ENCODE measurements at places on chromosomes 16 and 17.

DNA sequence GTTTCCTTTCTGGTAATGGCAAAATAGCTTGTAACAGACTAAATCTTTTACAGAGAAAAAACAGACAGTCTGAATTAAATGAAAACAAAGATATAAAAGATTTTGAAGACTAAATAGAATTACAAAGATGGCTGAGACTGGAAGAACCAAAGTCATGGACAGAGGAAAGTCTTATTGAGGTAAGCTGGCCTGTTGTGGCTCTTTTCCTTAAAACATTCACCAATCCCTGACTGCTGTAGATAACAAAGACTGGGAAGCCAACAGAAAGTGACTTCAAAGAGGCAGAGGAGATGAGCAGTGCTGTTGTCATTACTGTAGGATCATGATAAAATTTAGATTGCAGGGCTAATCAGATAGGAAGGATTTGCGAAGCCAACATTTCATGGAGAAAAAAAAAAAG lies 517.0 kb downstream of the KIF2B start:
- no peak for DNase-seq

GRCh38 chr17:10192461-10192860 lies 5.9 kb downstream of the GAS7 start:
- no peak for DNase-seq

- DNase-seq: no peak
Measured at GRCh38 chr16:89105599-89106151, 12.0 kb downstream of the ACSF3 start.

DNA sequence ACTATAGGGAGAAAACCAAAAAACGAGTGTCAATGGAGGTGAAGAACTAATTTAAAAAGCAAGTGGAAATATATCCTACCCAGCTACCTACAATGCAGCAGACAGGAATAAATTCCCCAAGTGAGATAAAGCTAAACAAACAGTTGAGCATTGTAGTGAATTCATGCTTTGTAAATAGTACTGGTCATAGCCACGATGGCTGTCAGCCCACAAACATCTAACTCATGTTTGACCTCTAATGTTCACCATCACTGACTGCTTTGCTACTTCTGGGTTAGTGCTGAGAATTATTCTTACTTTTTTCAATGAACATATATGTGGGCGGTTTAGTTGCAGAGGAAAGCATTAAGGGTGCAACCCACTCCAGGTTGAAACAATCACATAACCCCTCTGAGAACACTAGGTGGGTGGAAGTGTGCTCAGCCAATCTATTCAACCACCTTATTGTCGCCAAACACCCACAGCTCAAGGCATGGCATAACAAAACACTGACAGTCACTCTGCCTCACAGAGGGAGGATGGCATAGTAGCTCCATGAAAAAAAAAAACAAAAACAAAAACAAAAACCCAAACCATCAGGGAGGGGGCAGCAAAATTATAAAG lies 264.1 kb downstream of the ZFHX3 start:
- no peak for DNase-seq

GRCh38 chr17:30554839-30555751 lies 77.9 kb downstream of the GOSR1 start:
- no peak for DNase-seq

GRCh38 chr16:85051067-85051581 lies 23.5 kb downstream of the KIAA0513 start:
- no peak for DNase-seq

DNA sequence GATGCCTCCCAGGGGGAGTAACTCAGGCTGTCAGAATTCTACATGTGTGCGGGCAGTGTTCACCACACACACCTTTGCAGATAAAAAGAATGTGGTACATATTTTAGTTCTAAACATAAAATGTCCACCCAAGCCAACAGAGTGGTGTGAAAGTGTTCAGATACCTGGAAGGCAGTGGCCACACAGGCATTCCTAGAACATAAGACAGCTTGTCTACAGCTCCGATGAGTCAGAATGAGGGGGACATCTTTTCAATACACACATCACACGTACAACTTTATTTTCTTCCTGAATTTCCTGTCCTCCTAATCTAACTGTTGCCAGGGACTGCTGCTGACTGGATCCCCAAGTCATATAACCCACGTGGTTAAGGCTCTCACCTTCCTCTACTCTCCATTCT lies 142.3 kb downstream of the ZFHX3 start:
- no peak for DNase-seq

DNA sequence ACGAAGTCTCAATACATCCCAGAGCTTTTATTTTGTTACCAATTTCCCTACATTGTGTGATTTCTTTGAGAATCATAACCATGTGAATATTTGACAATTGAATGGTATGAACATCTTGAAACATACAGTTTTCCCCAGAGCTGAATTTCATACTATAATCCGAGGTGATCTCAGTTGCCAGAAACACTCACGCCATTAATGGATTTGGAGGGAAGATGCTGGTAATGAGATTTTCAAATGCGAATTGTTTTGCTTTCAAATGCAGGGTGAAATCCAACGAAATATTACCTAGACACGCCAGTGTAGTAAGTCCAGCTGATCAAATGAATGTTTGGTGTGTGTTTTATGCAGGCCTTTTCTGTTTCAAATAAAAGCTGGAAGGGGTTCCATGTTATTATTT lies 277.8 kb upstream of the CDH5 start:
- DNase-seq: no peak

- no peak for DNase-seq
Measured at GRCh38 chr16:3182608-3183444, 5.2 kb upstream of the OR1F1 start.

DNA sequence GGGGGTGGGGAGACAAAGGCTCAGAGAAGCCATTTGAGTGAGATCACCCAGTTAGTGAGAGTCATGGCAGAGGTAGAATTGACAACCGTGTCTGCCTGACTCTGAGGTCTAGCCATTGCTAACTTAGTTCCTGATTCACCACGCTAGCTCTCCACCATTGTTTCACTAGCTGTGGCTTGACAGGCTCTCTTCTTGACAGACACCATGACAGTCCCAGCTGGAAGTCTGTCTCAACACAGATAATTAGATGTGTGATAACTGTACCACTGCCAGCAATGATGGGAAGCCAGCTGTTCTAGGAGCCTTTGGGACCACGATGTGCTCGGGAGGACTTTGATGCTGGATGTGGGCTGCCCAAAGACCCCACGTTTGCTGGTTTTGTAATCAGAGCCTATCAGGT lies 170.5 kb upstream of the CACNG3 start:
- no peak for DNase-seq

DNA sequence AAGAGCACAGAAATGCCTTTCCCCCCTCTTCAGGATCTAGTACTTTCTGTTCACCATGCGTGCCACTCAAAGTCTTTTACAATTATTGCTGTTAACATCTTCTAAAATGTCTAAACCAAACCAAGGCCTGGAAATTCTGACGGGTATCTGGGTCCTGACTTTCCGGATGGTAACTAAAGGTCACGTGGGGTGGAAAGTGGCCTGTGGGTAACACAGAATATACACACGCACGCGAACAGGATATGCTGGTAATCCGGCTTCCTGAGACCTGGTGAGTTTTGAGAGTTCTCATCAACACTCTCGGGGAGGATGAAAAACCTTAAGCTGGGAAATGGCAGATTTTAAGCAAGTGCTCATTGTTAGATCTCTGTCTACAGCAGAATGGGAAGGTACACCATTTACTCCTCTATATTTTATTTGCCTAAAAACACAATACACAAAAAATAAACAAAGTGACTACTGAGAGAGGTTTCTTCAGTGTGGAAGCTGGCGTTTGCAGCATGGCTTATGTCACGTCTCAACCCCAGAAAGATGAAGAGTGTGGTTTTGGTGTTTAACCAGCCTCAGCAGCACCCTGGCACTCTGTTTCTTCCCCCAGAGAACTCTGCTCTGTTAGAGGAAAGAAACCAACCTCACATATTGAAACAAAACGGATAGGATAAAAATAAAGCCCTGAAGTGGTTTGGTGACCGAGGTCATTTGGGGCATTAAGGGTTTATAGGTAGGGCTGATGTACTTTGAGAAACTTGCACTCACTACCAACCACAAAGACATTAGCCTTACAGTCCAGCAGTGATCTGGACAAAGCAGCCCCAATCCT lies 37.3 kb downstream of the SMG6 start:
- DNase-seq: peak; percentile 92

- no peak for DNase-seq
Measured at GRCh38 chr16:54933281-54934011, 2.8 kb downstream of the IRX5 start.

DNA sequence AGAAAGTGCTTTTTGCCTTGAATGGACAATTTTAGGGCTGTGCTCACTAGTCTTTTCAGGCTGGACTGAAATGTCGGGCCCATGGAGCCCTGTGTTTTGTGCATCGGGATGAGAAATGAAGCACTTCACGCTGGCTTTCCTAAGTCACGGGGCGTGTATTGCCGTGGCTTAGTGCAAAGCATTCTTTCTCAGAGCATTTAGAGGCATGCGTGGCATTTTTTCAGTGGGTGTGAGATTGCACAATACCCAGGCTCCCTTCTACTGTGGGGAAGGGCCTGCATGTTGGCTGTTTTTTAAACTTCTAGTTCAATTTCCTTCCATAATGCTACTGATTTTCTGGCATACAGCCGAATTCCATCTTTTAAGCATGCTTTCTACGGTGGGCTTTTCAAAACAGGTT lies 12.6 kb upstream of the POLR3E start:
- DNase-seq: no peak

GRCh38 chr16:4743226-4743878 lies 9.0 kb downstream of the DNAAF8 start:
- no peak for DNase-seq

Data from stimulated activated CD8-positive, alpha-beta memory T cell treated with anti-CD3 and anti-CD28 coated beads, Interleukin-7, amount 100 ng/mL, for 4 hours (primary cell).